ENCODE measurements at places on chromosomes 6 and 20.
A peak's percentile ranks its signal among the peaks of the same experiment; 100 is the strongest.

GRCh38 chr6:142851601-142852000, 93.4 kb downstream of the HIVEP2 start:
- DNase-seq, result no peak

- DNase-seq, result no peak
Measured at GRCh38 chr6:79231666-79232065, 2.8 kb downstream of the HMGN3 start.

GRCh38 chr20:58826271-58826670, 24.4 kb downstream of the GNAS-AS1 start:
- no peak for DNase-seq

DNA sequence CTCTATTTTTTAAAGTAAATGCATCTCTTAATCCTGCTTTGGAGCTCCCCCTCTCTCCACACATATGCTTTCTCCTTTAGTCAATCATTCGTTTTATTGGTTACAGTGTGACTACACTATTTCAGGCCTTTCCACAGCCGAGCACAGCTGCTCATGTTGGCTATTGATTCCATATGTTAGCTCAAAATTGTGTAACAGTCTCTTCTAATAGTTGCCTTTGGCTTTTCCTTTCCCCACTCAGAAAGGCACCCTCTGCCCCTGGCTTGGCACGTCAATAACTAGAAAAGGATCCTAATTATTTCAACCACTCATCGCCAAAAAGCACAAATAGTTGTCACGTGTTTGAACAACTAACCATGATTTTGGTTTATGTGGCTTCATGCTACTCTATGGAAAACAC, 410.3 kb upstream of the SLC35B3 start:
- DNase-seq, result no peak

- no peak for DNase-seq
Measured at GRCh38 chr20:1565461-1565860, 8.0 kb upstream of the SIRPD start.

DNA sequence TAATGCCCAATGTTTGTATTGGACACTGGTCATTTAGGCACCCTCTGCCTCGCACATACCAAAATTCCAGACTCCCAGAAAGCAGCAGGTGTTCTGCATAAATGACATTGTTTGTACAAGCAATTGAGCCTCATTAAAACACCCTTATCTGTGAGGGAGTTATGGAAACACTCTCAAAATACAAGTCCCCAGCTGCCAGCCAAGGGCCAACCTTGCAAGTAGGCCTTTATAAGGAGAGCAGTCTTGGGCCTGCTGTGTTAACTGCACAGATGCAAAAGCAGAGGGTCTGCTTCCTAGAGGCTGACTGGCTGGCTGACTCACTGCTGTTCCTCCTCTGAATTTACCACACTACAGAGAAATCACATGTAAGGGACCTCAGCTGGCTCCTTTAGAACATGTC, 150.4 kb upstream of the HMGN3 start:
- DNase-seq, result no peak

DNA sequence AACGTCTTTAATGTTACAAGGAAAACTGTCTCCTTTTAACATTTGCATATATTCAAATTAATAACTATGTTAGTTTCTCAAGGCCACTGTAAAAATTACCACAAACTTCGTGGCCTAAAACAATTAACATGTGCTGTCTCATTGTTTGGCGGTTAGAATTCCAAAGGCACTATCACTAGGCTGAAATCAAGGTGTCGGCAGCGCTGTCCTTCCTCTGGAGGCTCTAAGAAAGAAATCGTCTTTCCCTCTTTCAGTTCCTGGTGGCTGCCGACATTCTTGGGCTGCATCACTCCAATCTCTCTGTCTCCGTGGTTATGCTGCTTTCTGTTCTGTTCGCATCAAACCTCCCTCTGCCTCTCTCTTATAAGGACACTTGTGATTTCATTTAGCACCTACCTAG, 4.2 kb downstream of the TPD52L1 start:
- DNase-seq, result no peak

- DNase-seq, result no peak
Measured at GRCh38 chr20:46423342-46423741, 16.9 kb upstream of the ELMO2 start.

GRCh38 chr6:98041056-98041455, 758.0 kb upstream of the MMS22L start:
- DNase-seq, result no peak

DNA sequence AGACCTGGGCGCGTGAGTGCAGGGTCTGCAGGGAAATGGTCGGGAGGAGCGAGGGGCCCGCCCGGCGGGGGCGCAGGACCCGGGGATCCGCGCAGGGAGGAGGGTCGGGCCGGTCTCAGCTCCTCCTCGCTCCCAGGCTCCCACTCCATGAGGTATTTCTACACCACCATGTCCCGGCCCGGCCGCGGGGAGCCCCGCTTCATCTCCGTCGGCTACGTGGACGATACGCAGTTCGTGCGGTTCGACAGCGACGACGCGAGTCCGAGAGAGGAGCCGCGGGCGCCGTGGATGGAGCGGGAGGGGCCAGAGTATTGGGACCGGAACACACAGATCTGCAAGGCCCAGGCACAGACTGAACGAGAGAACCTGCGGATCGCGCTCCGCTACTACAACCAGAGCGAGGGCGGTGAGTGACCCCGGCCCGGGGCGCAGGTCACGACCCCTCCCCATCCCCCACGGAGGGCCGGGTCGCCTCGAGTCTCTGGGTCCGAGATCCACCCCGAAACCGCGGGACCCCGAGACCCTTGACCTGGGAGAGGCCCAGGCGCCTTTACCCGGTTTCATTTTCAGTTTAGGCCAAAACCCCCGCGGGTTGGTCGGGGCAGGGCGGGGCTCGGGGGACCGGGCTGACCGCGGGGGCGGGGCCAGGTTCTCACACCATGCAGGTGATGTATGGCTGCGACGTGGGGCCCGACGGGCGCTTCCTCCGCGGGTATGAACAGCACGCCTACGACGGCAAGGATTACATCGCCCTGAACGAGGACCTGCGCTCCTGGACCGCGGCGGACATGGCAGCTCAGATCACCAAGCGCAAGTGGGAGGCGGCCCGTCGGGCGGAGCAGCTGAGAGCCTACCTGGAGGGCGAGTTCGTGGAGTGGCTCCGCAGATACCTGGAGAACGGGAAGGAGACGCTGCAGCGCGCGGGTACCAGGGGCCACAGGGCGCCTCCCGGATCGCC, 54.2 kb upstream of the HLA-A start:
- DNase-seq, result peak; percentile 67

DNA sequence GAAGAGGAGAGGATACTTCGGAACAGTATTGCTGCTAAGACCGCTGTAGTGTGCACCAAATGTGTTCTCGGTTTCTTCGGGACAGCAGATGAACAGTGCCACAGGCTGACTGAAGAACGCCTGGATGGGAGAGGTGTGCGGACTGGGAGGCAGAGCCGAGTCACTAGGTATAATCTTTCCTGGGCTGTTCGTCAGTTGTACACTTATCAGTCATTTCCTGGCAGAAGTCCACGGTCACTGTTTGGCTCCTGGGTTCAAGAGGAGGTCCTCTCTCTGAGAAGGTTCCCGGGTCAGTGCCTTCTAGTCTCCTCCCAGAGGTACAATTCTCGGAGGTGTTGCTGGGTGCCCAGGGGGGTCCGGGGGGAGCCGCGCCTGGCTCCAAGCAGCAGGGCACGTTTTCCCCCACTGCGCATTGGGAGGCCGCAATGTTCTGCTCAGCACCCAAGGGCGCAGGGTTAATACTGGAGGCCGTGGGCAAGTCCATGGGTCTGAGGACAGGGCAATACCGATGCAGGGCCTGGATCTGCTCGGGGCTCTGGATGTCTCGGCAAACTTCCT, 38.1 kb downstream of the GJA10 start:
- no peak for DNase-seq

Data from activated CD4-positive, CD25-positive, alpha-beta regulatory T cell treated with anti-CD3 and anti-CD28 coated beads, Interleukin-2, amount 50 U/mL, for 16 hours (primary cell).